ENCODE measurements at places on chromosomes 7 and 10.

GRCh38 chr7:91039033-91039432, 225.2 kb upstream of the FZD1 start:
- DNase-seq: no peak

GRCh38 chr7:148201992-148202391, 388.6 kb upstream of the C7orf33 start:
- no peak for DNase-seq

GRCh38 chr10:47026301-47027107, 115.3 kb downstream of the PTPN20 start:
- no peak for DNase-seq

DNA sequence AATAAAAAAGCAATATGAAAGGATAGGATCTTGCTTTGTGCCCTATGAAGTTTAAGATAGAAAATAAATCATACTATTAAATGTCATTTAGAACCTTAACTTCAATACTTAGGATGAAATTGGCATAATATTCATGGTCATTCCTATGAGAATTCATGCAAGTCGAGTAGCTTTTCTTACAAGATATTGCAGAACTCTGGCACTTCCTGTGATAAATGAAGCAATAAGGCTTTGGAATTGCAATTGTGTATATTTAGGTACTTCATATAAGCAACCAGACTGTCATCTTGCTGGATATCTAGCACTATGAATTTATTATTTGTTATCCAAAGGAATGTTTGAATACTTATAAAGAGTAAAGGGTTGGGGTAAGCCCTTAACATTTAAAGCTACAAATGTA, 116.5 kb downstream of the ZNF438 start:
- DNase-seq: no peak

DNA sequence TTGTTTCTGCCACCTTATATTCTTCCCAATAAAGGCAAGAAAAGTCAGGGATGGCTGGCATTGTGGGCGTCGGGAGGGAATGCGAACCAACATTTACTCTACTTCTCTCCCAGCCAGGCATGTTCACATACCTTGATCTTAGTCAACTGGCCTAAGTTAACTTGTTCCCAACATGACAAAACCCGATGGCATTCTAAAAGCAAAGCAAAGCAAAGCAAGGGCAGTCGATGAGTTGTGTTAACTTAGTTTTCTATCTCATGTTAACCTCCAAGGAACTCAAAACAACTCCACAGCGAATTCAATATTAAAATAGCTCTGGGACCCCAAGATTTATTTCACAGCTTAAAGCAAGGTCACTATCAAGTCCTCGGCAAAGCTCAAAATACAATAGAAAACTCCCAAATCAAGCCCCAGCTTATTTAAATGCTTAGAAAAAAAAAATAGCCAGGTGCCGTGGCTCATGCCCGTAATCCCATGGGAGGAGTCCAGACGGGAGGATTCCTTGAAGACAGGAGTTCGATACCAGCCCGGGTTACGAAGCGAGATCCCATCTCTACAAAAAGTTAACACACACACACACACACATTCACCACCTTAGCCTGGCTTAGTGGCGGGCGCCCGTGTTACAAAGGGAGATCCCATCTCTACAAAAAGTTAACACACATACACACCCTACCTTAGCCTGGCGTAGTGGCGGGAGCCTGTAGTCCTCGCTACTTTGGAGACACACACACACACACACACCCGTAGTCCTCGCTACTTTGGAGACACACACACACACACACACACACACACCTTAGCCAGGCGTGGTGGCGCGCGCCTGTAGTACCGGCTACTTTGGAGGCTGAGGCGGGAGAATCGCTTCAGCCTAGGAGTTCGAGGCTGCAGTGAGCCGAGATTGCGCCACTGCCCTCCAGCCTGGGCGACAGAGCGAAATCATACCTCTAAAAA, 901 bp upstream of the CCNY start:
- no peak for DNase-seq

- no peak for DNase-seq
Measured at GRCh38 chr10:62620491-62620890, 184.0 kb upstream of the ADO start.

- DNase-seq: no peak
Measured at GRCh38 chr7:32489788-32490126, 423 bp downstream of the LSM5 start.

DNA sequence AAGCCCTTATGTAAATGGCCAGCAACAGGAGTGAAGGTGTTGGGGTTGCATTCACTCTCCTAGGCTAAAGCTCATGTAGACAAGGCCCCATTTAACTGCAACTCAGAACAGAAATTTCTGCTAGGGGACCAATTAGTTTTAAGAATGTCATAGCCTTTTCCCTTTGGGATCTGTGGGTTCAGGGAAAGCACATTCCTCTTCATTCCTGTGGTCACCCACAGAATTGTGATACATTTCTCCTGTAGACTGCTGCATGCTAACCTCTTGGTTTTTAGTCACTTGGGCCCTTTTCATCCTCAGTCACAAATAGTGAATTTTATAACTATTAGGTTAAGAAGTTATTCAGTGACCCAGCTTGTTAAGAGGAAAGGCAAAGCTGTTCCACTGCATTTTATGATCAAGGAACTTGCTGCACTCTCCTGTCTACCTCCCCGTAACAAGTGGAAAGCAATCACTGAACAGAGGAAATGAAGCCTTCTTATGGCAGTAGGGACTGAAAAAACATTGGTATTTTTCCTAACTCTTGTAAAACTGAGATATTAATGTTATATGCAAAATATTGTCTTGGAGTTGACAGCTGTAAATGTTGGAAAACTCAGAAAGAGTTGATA, 124.9 kb downstream of the SND1 start:
- no peak for DNase-seq

- no peak for DNase-seq
Measured at GRCh38 chr10:79378383-79378646, 31.0 kb downstream of the PPIF start.

GRCh38 chr7:18429547-18429946, 66.0 kb upstream of the HDAC9 start:
- DNase-seq: no peak

- no peak for DNase-seq
Measured at GRCh38 chr10:132951926-132952325, 9.6 kb upstream of the CFAP46 start.

DNA sequence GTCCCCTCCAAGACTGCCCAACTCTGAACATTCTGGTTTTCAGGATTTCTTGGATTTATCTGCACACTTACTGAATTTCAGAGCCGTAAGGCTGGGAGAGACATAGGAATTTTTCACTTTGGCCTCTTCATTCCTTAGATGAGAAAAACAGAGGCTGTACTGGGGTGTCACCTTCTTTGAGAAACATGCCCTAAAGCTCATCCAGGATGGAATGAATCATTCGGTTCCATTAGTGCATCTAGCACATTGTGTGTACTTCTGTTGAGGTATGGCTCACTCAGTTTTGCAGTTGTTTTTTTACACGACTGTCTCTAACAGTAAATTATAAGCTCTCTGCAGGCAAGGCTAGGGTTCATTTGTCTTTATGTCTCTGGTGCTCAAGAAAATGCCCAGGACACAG, 383.4 kb downstream of the GATA3 start:
- DNase-seq: no peak

- no peak for DNase-seq
Measured at GRCh38 chr10:116931806-116932205, 73.2 kb downstream of the SHTN1 start.

DNA sequence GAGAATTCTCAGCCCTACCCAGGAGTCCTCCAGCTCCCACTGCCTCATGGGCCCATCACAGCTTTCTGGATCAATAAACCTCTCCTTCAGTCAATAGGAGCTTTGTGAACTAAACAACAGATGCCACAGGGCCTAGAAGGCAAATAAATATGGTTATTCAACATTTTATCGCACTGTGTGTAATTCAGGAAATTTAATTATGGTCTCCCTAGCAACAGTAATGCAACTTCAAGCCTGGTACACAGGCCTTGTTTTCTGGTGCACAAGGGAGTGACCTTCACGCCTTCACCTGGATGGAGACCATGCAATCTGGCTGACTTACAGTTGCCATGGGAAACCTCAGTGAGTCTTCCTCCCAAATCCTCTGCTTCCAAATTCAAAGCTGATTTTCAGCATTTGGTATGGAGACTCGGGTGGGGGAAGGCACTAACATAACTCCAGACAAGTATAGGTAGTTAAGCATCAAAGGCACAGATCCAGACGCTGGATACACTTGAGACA, 441.0 kb upstream of the NPVF start:
- DNase-seq: no peak

DNA sequence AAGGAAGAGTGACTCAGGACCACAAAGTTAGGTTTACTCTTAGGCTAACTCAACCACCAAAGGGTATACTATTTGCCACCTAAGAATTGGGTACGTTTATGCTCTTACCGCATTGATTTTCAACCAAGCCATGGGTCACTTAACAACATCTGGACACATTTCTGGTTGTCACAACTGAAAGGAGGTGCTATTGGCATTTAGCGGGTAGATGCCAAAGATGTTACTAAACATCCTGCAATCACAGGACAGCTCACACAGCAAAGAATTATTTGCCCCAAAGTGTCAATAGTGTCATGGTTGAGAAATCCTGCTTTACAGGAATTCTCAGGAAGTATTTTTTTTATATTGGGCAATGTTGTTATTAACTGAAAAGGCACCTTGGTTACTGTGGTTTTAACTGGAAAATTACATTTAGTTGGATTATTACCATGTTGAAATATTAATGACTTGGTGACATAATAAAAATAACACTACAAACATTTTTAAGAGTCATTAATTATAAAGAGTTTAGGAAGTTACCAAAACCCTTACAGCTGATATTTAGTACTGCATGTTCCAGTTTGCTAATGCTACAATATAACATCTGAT, 185.0 kb upstream of the TMEM196 start:
- DNase-seq: no peak

DNA sequence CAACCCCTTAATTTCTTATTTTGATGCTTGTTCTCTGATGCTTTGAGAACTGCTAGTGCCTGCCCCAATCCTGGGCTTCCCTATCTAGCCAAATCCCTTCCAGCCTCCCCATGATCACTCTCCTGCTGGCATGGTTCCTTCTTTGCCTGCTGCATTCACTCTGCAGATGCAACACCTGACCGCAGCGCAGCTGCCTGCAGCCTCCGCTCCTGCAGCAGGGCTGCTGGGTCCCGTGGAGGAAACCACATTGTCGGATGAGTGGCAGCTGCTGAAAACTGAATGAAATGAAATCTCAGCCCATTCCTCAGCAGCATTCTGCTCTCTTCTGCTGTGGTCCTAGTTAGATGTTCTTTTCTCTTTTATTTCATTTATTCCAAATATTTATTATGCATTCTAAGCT, 320.3 kb downstream of the CCDC3 start:
- no peak for DNase-seq

DNA sequence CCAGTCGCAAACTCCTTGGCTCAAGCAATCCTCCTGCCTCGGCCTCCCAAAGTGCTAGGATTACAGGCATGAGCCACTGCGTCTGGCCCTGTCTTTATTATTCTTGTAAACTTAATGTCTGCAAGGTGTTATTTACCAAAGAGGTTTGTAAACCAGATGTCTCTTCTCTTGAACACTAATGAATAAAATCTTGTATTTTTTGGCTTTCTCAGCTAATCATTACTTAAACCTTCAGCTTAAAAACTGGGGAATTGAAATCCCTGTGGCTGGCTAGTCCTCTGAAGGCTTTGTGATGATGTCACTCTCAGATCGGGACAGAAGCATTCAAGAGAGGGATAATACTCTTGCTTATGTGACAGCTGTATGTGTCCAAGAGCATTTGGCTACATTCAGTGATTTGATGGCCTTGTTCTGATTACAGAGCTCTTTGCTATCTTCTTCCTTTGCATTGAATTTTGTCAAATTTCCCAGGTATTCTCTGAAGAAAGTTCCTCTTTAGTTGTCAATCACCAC, 130.3 kb downstream of the BICC1 start:
- no peak for DNase-seq

GRCh38 chr10:43229208-43230061, 37.4 kb downstream of the RASGEF1A start:
- DNase-seq: no peak

GRCh38 chr7:47500103-47500563, 81.8 kb downstream of the TNS3 start:
- no peak for DNase-seq

DNA sequence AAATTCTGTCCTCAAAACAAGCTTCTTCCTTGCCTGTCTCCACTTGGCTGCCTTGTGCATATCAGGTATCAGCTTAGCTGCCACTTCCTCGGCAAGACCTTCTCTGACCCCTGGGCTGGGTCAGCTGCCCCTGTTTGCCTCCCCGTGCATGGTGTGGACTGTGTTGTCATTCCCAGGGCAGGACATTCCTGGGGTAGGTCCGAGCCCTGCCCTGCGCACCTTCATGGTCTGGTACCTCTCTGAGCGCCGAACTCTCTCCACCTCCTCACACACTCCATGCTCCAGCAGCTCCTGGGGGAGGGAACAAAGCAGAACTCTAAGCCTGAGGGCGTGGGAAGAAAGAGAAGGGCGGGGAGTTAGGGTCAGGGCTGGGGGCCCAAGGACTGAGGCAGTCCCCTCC, 3.8 kb downstream of the POLM start:
- no peak for DNase-seq

- DNase-seq: no peak
Measured at GRCh38 chr7:42460933-42461332, 223.9 kb upstream of the GLI3 start.

- DNase-seq: no peak
Measured at GRCh38 chr10:111137587-111137986, 60.8 kb downstream of the ADRA2A start.

GRCh38 chr7:115038158-115038557, 116.3 kb downstream of the MDFIC start:
- peak; percentile 50 for DNase-seq

DNA sequence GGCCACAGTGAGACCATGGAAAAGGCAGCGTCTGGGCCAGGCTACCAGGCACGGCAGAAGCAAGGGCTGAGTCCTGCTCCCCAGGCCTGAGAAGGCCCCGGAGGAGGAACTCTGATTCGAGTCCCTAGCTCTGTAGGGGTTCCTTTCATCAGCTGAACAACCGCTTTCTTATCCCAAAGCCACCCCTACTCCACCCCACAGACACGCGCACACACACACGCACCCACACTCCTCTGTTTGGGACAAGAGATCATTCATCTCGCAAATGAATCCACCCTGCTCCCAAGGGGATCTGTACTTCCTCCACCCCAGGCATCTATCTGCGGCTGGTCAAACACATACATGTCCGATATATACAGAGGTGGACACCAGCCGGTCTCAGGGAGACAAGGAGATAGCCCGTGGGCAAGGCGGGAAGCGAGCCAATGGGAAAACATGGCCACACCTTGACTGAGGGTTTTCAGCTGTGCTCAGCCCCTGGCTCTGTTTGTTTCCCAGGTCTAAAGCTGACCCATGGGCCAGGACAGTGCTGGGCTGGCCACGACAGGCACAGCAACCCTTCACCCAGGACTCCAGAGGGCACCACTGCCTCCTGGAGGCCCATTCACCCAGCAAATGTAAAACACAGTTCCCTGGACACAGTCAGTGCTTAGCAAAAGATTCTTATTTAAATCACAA, 7.3 kb downstream of the ZCCHC24 start:
- no peak for DNase-seq

- no peak for DNase-seq
Measured at GRCh38 chr7:104327534-104327933, 869 bp upstream of the LHFPL3 start.
